ENCODE measurements at places on chromosomes 2 and 18.

DNA sequence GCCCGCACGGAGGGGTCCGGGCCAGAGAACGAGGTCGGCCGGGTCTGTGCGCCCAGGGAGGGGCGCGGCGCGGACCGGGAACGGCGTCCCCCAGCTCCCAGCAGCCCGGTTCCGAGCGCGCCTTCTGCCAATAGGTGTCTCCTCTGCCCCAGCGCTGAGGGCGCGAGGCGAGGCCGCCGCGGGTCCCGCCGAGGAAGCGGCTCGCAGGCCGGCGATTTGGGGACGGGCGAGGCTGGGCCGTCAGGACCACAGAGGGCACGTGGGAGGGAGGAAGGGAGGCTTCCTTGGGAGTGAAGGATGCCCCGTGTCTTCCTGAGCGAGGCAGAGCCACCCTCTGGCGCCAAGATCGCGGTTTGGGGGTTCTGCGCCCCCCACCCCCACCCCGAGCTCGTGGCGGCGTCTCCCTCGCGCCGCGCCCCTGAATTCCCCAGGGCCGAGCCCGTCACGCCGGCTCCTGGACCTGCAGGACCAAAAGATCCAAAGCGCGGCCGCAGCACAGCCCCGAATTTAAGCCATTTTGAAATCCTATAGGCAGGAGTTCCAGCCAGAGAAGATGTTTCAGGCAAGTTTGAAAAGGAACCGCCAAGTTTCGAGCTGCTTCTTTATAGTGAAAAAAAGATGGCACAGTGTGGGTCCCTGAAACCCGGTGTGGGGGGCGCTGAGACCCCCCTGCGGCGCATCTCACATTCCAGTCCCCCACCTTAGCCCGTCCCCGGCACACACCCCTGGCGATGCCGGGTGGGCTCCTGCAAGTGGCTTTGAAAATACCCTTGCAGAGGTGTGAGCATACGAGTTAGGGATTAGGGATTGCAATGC, 909 bp downstream of the NFATC1 start:
- DNase-seq, result no peak

DNA sequence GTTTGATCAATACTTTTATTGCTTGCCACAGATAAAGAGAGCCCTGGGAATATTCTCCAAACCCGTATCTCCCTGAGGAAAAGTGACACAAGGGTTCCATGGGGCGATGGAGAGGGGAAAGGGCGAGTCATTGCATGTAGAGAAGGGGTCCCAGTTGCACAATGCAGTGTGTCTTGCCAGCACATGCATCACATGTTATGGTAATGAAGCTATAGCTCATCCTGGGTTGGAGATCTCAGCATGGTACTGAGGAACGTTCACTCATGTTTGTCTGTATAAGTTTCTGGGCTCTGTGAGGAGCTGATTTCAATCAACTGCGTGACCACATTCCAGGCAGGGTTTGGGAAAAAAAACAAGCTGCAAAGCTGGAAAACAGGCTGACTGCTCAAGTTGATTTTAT, 220.7 kb upstream of the MC4R start:
- DNase-seq, result no peak

DNA sequence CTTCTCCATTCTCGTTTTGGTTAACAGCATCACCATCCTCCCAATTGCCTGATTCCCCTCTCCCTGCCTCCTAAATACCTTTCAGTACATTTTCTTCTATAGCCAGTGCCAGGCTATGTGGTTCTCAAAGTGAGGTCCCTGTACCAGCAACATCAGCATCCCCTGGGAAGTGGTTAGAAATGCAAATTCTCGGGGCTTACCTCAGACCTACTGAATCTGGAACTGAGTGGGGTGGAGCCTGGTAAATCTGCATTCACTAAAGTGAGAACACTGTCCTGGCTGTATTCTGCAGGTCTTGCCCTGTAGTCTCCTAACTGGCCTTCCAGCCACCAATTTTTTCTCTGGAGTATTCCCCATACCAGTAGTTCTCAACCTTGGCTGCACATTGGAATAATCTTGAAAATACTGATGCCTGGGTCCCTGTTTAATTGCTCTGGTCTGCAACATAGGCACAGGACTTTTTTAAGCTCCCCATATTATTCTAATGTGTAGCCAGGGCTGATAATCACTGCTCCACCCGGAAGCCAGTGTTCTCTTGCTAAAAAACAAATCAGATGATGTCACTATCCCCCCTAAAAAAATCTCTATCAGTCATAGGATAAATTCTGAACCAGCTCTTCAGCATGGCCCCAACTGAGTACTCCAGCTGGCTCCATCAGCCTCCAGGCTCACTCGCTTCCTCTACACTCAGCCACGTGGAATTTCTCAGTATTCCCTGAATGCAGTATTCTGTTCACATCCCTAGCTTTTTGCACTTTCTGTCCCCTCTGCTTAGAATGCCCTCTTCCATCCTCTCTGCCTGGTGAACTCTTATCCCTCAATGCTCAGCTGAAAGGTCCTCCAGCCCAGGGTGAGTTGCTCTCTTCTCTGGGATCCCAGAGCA, 98.4 kb downstream of the CDK15 start:
- no peak for DNase-seq

GRCh38 chr2:129187343-129187742, 792.1 kb upstream of the RAB6C start:
- no peak for DNase-seq

GRCh38 chr2:112579241-112579640, 5.2 kb upstream of the CHCHD5 start:
- DNase-seq, result no peak

All from NCI-H1436 treated with DMSO at 0.1 percent for 48 hours (cell line).